HTR-8/SVneo (cell line): ENCODE measurements at places on chromosomes 2 and 18.

GRCh38 chr18:40670668-40671375 is 1284.2 kb upstream of the PIK3C3 start:
- no peak for DNase-seq

DNA sequence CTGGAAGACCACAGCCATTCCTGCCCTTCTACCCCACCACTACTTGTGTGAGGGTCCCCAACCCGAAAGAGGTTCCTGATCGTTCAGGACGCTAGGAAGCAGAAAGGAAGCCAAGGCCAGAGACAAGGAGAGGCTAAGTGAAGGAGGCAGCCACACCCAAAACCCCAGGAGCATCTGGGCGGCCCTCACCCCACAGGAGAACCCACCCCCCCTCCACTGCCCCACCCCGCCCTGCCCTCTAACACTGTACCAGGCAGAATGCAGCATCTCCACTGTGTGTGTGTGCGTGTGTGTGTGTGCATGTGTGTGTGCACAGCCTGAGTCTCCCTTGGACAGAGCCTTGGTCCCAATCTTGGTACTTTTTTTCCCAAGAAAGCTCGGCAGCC is 207.5 kb upstream of the HAAO start:
- DNase-seq: no peak

GRCh38 chr2:201233812-201234662 is 26.3 kb upstream of the CASP8 start:
- no peak for DNase-seq

- DNase-seq: peak; percentile 27
These were observed 78.5 kb downstream of the ACSL3 start for GRCh38 chr2:222939208-222939856.

DNA sequence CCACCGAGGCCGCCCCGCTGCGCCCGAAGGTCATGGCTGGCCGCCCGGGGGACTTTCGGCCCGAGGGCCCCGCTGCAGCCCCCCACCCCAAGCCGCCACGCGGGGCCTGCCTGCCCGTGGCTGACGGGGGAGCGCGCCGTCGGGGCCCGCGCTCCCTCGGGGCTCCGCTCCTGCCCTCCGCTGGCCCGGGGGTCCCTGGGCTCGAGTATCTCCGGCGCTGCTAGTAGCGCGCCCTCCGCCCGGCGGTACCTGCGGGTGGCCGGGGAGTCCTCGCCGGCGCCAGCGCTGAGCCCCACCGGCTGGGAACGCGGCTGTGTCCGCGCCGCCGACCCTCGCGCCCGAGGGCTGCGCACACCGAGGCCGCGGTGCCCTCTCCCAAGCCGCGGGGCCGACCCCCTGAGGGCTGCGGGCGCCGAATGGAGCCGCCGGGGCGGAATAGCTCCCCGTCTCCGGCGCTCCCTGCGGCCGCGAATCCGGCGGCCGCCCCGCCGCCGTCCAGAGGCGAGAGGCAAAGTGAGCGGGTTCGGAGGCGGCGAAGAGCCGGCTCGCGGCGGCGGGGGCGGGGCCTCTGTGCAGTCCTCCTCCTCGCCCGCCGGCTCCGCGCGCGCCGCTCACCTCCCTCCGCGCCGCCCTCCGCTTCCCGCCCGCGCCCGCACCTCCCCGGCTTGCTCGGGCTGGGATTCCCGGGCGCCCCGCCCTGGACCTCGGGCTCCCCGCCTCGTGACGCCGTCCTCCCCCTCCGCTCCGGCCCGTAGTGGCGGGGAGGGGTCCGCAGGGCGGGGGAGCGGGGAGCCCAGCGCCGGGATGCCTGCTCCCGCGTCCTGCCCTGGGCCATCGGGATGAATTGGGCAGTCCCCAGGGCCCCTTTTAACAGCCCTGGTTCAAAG is at the start of gene KCNG3:
KCNG3 (minus strand) TSS at position 515 of the 887 bp plus-strand sequence; CDS start at position 34, 481 bp downstream.
- peak; percentile 70 for DNase-seq

GRCh38 chr2:10909996-10910341 is 1.8 kb upstream of the KCNF1 start:
- DNase-seq: no peak

GRCh38 chr2:168469281-168469988 is 13.4 kb downstream of the CERS6 start:
- DNase-seq: no peak
